ENCODE measurements at places on chromosomes 6 and 20. TPM values are rescaled to one million over a fixed set of nuclear protein-coding genes. Genes with fewer than 3 reads are reported as not detected.
A peak's percentile ranks its signal among the peaks of the same experiment; 100 is the strongest.

- DNase-seq = peak; percentile 37
Measured at GRCh38 chr6:123742626-123743025, 61.0 kb upstream of the NKAIN2 start.

DNA sequence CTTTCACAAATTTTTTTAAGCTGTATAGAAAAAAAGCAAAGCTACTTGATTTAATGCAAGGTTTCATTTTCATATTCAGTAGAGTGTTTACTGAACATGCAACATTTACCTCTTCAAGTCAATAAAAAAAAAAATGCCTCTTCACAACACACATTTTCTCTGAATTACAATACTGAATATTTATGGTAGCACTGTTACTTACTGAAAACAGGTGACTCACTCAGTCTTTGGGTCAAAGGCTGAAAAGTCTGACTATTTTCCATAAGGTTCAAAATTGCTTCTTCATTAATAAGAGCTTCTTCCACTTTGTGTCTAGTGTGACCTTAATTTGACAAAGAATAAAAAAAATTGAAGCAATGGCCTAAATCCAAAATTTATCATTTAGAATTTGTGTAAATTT, 101.9 kb downstream of the REV3L start:
- DNase-seq = no peak

DNA sequence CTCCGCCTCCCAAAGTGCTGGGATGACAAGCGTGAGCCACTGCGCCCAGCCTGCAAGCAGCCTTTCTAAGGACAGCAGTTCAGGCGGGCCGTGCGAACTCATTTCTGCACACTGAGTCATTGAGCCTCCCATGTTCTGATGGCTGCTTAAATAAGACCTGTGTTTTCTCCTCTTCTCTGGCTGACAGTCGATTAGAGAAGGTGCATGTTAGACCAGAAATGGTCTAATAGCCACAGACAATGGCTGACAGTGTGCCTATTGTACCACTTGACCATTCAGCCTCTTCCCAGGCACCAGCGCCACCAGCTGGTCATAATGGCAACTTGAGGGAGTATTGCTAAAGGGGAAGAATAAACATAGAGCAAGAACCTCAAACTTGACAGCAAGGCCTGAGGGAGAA, 6.2 kb downstream of the CST11 start:
- no peak for DNase-seq

DNA sequence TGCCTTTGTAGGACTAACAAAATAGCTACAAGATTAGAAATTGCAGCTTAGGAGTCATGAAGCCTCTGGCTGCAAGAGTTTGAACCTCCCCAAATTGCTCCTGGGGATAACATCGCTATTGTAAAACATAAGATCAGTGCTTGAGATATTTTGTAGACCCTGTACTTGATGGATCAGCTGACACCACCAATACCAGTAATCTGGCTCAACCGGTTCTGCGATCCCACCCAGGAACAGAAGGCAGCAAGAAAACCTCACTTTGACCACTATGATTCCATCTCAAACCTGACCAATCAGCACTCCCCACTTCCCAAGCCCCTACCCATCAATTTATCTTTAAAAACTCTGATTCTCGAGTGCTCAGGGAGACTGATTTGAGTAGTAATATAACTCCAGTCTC, 265.7 kb upstream of the PRND start:
- DNase-seq = no peak

- no peak for DNase-seq
Measured at GRCh38 chr6:80641591-80641990, 535.1 kb downstream of the BCKDHB start.

- peak; percentile 85 for DNase-seq
Measured at GRCh38 chr6:3209114-3210023, 18.1 kb downstream of the TUBB2B start.

PLA2G7 gene
- total RNA-seq = 2.0 TPM

DNA sequence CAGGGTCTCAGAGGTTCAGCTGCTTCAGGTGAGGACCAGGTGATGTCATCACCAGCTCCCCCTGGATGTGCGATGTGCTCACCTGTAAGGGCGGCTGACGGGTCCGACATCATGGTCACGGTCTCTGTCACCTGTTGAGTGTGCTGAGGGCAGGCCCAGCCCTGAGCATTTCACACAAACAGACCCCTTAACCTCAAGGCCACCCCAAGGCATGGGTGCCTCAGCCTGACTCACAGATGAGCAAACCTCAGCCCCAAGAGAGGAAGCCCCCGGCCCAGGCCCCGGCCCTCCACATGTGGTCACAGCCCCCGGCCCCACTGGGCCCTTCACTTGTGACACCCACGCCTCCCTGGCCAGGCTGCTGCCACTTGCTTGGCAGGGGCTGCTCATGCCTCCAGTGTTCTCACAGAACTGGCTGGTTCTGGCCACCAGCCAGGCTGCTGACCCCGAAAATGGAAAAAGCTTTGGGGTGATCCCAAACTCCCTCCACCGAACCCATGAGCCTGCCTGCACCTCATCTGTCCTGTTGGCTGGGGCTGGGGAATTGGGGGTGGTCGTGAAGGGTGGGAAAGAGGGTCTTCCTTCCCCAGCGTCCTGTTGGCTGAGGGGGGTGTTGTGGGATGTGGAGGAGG, 33.3 kb downstream of the PRR18 start:
- no peak for DNase-seq

HS3ST5 gene
- total RNA-seq = 0.30 TPM

DNA sequence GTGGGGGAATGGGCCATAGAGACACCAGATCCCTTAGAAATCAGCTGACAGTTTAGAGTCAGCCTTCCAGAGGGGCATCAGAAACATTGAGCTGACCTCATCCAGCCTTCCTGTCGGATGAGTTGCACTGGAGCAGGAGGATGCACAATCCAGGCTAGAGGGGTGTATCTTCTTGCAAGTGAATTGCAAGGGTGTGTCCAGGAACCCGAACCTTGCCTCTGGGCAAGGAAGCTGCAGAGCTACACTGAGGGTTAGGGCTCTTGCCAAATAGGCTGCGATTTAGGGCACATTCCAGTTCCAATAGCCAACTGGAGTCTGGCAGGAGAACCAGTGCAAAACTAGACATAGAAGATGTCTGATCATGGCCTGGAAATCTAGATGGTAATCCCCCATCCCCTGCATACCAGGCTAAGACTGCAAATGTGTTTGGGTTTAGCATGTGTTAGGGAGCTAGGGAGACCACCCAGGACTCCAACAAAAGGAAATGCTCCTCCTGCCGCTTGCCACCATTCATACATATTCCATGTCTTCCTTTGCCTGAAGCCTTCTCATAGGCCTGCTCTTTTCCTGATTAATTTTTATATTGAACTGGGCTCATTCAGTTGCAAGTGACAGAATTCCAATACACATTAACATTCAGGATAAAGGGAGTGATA, 6.3 kb upstream of the UTRN start:
- no peak for DNase-seq

PNLDC1 gene
- 0.30 TPM for total RNA-seq

PRR18 gene
- 0.20 TPM for total RNA-seq

RNF5 gene
- total RNA-seq = 28.5 TPM

DNA sequence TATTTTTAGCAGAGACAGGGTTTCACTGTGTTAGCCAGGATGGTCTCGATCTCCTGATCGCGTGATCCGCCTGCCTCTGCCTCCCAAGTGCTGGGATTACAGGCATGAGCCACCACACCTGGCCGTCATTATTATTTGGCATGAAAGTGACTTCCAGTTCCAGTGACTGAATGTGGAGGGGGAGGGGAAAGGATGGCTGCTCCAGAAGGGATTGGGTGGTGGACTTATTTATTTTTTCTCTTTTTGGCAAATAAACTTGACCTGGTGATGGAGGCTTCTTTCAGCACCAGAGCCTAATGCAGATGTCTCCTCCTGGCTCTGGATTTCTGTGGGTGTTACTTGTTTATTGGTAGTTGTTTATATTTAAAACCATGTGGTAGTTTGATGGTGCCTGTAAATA, 16.9 kb upstream of the SLC22A23 start:
- no peak for DNase-seq

GRCh38 chr6:149216459-149216858, 101.1 kb upstream of the TAB2 start:
- DNase-seq = no peak

OPRL1 gene
- 0.89 TPM for total RNA-seq

DNA sequence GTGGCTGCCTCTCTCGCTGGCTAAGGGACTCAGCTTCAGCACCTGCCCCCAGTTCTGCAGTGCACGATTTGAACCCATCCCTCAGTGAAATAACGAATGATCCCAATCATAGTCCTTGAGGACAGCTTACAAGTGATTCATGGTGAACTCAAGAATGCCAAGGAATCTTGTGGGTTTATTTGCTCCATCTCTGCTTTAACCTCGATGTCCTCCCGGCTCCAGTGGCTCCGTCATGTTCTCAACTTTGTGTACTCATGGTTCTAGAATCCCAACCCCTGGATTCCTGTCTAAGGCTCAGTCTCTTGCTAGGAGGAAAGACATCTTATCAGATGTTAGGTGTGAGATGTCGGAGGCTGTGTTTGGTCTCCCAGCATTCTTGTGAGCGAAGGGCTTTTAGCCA, 29.0 kb upstream of the GTSF1L start:
- no peak for DNase-seq

- no peak for DNase-seq
Measured at GRCh38 chr6:28393912-28394662, 5.5 kb downstream of the ZSCAN12 start.

GRCh38 chr20:17179840-17180239, 47.0 kb upstream of the PCSK2 start:
- DNase-seq = no peak

GRCh38 chr6:122712093-122712447, 67.4 kb upstream of the FABP7 start:
- DNase-seq = no peak

DNA sequence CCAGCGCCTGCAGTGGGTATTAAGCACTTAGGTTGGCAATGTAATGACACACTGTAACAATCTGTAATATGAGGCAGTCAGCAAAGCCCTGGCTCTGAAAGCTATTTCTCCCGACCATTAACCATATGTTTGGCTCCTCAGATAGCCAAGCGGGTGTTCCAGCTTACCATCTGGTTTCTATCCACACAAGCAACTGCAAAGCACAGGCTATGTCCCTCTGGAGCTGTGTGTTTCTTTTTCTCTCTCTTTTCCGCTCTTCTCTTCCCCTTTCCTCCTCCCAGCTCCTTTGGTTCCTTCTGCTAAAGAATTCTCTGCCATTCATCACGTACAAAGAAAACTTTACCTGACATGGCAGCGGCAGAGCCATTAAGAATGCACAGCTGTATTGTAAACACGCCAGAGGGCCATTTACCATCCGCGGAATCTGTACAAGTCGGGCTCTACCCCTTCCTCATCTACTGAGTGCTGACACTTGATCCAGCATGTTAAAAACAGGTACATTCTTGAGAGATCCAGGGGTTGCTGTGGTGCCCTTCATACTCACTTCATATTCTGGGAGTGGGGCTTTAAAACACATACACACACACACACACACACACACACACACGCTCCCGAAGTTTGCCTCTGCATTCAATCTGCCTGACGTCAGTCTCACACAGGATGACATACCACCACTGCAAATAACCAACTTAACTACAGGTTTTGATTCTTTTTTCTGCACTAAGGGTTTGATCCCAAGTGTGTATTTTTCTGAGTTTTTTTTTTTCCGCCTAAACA, 77.2 kb downstream of the BACH2 start:
- peak; percentile 98 for DNase-seq

DNA sequence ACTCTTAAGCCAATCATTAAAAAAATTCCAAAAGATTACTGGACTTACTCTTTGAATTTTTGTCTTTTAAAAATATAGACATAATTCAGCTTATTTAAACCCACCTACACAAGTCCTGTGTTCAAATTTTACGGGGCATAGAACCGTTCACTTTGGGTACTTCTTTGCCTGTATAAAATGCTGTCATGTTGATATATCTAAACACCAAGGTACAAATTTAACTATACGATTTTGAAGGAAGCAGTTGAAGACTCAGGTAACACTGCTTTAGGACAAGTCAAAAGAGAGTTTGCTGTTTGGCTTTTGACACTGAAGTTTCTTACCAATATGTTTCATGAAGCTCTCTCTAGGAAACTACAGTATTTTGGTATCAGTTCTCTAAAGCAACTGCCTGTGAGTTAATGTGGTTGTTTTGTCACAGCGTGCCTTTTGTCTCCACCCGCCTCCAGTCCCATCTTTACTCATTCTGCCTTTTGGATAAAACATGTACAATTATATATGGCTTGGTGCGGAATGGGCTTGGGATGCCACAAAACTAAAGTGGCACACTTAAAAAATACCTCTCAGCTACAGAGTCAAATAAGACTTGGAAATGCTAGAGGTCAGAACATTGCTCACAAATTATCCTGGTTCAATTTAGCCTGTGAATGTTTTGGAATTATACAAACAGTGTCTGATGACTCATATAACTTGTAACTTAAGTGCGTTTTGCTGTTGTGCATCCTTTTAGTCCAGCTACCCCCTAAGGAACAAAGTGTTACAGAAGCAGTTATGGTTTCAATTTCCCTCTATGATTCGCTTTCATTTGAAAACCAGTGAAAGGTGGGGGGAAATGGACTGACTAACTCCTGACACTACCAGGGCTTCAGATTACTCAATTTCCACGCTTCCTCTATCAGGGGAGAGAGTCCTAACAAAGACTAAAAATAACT, 38.7 kb downstream of the RGS17 start:
- no peak for DNase-seq

CALHM6 gene
- total RNA-seq = 3.4 TPM

DNA sequence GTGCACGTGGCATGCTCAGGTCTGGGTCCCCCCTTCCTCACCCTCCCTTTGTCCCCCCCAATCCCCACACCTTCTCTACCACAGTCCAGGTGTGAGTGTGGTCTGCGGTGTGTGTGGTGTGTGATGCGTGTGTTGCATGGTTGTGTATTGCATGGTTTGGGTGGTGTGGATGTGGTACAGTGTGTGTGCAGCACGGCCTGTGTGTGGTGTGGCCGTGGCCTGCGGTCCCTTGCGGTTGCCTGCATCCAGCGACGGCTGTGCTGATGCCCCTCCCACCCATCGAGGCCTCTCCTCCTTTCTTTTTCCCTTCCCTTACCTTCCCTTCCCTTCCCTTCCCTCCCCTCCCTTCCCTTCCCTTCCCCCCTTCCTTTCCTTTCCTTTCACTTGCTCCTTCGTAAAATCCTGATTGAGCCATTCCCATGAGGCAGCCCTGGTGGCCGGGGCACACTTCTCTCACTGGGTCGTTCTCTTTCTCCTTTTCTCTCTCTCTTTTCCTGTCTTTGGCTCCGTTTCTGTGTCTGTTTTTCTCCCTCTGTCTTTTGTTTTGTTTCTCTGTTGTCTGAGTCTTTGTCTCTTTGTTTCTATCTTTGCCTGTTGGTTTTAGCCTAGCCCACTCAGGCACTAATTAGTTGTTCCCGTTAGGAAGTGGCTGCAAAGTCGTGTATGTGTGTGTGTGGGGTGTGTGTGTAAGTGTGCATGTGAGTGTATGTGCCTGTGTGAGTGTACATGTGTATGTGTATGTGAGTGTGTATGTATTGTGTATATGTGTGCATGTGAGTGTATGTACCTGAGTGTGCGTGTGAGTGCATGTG, 65.7 kb downstream of the SRC start:
- DNase-seq = no peak

GRCh38 chr20:59984541-59984940, 26.3 kb downstream of the CDH26 start:
- no peak for DNase-seq

DNA sequence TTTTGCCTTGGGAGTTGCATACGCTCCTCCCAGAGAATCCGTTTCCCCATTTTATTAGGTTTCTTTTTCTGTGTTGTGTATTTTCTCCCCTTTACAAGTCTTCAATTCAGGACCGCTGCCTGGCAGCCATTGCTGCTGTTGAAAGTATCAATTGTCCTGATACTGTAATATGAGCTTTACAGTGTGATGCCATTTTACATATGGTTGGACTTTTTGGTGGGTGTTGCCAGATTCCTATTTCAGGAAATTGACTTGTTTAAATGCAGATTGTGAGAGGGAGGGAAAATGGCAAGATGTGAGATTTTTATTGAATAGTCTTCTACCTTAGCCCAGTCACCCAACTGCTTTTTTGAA, 1.2 kb downstream of the PANK2 start:
- DNase-seq = peak; percentile 86
